Fibroblast of skin of right biceps (primary cell): ENCODE measurements at places on chromosomes 2 and 18.

DNA sequence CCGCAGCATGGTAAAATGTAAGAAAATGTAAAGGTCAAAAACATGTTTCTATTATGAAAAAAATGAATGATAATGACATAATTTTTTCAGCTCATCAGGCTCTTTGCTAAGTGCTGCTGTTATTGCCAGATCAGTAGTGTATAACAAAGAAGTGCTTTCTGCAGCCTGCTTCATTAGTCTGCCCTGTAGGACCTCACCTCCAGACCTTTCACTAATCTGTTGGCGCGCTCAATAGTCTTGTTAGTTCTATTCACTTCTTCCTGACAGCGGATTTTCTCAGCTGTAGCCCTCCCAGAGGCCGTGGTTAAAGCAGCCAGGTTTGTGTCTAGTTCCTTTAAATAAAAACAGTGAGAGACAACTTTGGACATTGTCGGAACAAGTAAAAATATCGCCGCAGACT is 97.7 kb downstream of the CDCA7 start:
- no peak for DNase-seq

DNA sequence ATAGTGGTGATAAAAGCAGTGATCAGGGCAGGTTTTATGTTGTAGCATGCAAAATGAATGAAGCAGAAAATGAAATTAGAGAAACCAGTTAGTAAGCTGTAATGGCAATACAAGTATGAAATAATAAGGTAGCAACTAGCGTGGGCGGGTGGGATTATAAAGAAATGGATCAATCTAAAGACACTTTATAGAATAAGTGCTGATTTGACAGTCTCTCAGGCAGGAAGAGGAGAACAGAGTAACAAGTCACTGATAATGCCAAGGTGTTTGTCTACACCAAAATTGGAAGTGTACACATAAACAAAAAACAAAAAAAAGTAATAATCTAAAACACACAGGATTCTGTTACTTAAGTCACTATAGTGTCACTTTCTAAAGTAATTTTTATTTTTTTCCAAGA is 51.0 kb upstream of the PCBP1 start:
- DNase-seq, result no peak

GRCh38 chr18:54235871-54236270 is 11.4 kb upstream of the MBD2 start:
- DNase-seq, result no peak

DNA sequence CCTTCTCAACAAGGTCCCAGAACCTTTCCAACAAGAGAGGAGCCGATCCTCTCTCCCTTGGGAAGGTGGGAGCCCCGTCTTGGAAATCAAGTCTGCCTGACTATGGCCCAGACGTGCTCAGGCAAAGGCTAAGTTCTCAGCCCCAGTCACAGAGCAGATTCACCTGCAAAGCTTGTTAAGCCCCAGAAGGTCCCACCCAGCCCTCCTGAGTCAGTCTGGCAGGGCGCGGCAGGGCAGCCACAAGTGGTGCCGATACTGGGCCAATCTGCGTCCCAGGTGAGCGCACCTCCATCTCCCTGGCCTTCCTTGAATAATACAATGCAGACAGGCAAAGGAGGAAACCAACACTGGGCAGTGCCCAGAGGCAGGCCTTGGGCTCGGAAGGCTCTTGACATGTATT is 15.0 kb downstream of the CRACDL start:
- DNase-seq, result no peak

DNA sequence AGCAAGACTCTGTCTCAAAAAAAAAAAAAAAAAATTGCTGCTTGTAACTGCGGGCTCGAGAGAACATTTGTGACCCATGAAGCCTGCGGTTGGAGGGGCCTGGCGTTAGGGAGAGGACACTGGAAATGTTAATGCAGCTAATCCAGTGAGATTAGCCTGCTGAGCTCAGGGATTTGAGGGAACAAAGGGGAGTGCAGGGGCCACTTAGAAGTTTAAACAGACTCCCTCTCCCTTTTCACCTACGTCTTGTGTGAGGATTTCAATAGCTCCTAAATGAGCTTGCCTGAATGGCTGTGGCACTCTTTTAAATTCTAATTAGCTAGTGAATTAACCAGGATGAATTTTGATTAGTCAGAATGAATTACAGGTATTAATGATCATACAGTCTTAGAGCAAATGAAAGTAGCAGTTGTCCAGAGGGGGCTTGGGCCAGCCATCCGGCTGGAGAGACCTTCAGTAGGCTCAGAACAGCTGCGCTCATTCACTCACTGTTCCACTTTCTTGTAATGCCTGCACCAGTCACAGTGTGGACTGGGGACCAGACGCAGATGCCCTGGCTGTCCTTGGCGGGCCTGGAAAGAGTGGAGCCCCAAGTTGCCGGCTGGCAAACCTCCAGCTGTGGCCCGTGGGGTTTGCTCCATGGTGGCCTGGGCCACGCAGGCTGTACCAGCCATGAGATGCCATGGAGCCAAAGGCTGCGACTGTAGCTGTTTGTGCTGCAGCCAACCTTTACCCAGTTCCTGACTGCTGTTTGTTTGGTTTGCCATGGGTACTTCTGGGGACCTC is 20.8 kb downstream of the LDLRAD4 start:
- DNase-seq, result no peak

DNA sequence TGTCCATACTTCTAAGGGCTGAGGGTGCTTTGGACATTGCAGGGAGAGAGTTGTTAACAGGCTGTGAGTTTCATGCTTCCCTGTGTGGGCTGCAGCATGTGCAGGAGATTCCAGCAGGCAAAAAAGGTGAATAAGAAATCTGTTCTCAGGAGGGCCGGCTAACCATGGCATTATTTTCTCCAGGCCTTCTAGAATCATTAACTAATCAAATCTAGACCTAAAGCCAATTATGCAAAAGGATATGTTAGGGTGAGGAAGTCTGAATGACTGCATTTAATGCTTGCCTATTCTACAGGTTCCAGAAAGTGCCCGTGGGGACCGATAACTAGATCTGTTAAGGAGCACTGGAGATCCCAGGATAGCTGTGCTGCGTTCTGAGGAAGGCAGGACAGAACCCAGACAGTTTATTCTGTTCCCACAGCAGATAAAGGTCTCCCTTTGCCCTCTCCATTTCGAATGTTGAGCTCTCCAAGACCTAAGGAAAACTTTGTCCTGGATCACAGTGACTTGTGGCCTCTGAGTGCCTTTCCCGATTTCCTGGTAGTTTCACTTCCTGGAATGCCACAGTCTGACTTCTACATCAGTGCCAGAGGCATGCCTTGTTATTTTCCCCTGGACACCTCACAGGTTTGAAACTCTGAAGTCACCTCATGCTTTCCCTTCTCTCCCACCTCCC is 50.0 kb upstream of the ZFP36L2 start:
- DNase-seq, result no peak

- DNase-seq, result peak; percentile 91
Measured at GRCh38 chr18:55256226-55256928, 297.1 kb upstream of the CCDC68 start.

DNA sequence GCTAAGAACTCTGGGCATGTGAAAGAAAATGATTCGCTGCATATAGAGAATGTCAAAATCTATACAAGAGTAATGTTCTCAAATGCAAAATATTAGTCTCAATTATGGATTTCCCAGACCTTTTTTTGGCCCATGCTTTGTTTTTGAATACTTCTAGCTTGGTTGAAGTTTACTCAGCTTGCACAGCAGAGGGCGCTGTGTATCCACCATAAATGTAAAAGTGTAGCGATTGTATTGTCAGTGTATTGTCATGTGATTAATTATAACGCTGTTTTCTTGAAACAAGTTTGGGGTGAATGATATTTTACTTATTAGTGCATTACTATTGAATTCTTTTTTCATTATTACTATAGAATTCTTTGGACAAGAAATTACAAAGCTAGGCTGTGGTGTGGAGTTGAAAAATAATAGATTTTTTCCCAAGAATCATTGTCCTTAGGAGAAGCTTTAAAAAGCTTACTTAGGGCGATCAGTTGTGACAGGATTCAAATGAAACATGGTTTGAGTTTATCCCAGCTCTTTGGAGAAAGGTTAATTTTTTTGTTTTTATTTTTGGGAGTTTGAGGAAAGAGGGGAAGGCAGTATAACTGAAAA is 98.3 kb downstream of the PIK3C3 start:
- peak; percentile 56 for DNase-seq

- no peak for DNase-seq
Measured at GRCh38 chr2:31267437-31268120, 33.6 kb downstream of the EHD3 start.

DNA sequence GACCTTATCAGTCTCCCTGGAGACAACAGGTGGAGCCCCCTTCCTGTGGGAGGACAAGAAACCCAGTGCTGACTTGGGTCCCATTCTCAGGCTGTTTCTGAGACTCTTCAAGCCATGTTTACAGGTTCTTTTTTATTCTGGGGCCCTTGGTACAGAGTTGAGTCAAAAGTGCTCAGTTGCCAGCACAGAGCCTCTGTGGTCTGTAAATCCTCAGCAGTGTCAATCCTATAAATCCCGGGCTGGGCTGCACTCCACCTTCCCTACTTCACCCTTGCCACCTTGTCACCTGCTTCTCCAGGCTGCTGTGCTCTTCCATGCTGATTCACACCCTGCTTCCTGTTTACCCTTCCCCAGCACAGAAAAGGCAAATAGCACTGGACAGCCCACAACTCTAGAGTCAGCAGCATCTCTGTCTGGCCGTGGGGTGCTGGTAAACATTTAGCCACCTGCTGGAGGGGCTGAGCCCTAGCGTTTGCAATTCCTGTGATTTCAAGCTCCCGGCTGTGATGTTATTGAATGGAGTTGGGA is 74.7 kb downstream of the TNFRSF11A start:
- no peak for DNase-seq

- DNase-seq, result peak; percentile 96
Measured at GRCh38 chr2:40032650-40033319, 253.7 kb upstream of the THUMPD2 start.

DNA sequence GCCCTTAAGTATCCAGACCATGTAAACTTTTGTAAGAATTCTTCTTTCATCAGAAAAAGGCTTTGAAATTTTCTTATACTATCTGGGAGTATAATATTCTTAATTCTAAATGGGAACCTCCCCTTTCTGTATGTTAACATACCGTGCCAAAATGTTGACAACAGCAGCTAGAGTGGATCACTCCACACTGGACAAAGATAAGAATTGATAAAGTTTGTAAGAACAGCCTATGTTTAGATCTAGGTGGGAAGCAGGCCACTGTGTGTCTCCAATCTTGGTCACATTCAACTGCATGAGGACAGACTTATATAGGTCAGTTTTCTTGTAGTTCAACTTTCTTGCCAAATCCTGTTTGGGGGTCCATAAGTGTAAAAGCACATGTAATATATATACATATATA is 235.7 kb downstream of the RPIA start:
- no peak for DNase-seq

DNA sequence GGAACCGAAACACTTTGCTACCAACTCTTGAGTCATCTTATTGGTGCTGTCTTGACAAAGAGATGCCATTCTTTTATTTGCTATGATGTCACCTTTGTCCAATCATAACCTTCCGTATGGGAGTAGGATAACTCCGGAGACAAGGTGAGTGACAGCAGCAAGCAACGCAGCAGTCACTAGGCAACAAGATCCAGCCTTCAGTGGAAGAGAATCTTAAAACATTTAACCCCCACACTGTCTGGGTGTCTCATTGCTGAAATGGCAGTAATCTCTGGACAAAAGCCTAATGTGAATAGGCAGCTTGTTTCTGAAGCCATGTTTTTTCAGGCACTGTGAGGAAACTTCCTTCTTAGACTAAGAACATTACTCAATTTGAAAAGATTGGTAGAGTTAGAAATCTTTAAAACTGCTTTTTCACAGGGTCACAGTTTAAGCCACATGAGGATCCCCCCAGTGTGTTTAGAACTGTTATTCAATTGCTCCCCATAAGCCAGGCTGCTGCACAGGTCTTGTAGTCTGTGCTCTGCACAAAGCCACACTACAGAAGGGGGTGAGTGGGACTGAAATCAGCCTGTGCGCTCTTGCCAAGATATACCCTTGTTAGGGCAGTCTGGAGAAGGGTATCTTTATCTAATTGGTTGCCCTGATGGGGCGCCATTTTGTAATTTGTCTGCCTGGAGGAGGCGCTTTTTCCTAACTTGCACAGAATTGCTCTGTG is 131.5 kb upstream of the STON1 start:
- no peak for DNase-seq

GRCh38 chr2:57218206-57218605 is 828.4 kb upstream of the VRK2 start:
- DNase-seq, result no peak

GRCh38 chr2:149365931-149366583 is 35.7 kb downstream of the LYPD6 start:
- DNase-seq, result peak; percentile 91

- DNase-seq, result no peak
Measured at GRCh38 chr2:230537531-230537976, 121.6 kb downstream of the SP100 start.

DNA sequence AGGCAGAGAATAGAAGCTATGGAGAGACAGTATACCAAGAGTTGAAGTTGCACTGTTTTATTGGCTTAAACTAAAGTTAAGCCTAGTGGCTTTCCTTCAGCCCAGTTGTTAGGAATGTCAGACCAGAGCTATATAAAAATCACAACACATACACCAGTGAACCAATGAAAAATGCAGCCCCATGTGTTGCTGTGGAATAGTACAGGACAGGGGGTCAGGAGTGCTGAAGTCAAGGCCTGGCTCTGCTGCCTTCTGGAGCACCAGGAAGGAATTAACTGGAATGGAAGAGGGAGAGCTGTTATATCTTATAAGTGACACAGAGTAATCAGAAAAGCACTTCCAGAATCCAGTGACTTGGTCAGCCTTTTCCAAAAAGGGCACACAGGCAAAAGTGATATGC is 58.9 kb downstream of the OSR1 start:
- DNase-seq, result no peak

- peak; percentile 86 for DNase-seq
Measured at GRCh38 chr2:191152482-191153240, 1.9 kb upstream of the STAT4 start.

GRCh38 chr2:17298453-17298852 is 219.8 kb downstream of the RAD51AP2 start:
- DNase-seq, result peak; percentile 53

DNA sequence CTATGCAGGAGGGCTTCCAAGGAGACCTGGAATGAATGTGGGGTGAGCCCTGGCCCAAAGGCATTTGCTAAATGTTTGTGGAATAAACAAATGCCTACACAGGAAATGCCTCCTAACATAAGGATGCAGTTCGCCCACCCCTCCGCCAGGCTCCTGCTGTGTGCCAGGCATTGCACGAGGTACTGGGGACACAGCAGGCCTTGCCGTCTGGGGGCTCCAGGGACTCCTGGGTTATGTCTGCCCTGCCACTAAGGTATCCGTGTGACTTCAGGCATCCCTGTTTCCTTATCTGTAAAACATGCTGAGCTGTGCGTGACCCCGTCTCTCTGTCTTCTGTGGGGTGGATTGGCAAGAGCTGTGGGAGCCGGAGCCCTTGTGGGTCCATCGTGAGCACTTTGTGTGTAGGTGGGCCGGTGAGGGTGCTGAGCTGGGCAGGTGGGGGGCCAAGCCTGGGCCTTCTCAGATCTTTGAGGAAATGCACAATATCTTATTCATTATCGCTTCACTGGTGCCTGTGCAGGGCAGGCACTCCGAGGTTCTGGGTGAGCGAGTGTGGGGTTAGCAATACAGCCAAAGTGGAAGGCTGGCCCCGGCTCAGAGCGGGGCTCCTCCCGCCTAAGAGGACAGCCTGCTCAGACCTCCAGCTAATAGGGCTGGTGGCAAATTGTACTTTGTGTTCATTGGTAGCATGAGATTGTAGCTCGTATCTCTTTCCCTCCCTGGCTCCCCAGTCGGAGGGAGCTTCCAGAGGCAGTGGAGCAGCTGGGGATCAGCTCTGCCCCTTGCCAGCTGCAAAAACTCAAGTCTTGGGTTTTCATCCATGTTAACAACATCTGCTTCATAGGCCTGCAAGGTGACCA is 126.8 kb downstream of the GLI2 start:
- DNase-seq, result no peak

- no peak for DNase-seq
Measured at GRCh38 chr18:29912351-29912750, 1130.2 kb downstream of the DSC3 start.
